ENCODE measurements at places on chromosomes 2 and 18.

DNA sequence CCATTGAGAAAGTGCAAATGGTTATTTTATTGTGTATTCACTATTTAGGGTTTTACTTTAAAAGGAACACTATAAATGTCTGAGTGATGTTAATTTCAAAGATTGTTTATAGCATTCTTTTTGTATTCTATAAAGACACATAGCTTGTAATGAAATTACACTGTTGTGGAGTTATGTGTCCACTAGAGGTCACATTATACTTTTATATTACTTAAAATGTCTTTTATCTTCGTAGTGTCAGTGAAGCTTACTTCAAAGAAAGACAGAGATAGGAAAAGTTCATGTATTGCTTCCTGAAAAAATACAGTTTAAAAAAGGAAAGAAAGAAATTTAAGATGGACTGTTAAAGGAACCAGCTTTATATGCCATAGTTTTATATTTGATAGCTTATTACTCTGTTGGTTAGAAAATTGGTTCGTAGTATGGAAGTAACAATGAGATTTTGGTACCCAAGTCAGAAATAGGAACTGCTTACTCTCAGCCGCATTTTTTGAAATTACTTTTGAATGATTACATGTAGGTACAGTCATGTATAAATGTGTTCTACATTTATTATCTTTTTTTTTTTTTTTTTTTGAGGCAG, 20.5 kb downstream of the APLF start:
- no peak for DNase-seq

GRCh38 chr2:120867290-120868241, 131.9 kb downstream of the GLI2 start:
- DNase-seq, result peak; percentile 88

GRCh38 chr2:121388371-121388770, 103.4 kb upstream of the TFCP2L1 start:
- no peak for DNase-seq

DNA sequence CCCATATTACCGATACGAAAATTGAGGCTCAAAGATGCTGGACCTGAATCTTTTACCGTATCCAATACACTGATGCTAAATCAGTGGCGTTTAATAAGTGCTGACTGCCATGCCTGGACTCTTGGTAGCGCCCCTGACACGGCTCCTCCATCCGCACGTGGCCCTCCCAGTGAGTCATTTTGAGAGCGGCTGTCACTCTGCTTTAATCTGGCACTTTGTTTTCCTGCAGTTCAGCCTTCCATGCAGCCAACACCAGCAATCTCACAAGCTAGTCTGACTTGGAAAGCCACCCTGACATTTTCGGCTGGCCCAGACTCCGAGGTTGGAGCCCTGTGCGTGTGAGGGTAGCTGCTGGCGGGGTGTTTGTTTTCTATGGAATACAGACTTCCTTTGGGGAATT, 155.1 kb upstream of the LMAN1 start:
- peak; percentile 80 for DNase-seq

DNA sequence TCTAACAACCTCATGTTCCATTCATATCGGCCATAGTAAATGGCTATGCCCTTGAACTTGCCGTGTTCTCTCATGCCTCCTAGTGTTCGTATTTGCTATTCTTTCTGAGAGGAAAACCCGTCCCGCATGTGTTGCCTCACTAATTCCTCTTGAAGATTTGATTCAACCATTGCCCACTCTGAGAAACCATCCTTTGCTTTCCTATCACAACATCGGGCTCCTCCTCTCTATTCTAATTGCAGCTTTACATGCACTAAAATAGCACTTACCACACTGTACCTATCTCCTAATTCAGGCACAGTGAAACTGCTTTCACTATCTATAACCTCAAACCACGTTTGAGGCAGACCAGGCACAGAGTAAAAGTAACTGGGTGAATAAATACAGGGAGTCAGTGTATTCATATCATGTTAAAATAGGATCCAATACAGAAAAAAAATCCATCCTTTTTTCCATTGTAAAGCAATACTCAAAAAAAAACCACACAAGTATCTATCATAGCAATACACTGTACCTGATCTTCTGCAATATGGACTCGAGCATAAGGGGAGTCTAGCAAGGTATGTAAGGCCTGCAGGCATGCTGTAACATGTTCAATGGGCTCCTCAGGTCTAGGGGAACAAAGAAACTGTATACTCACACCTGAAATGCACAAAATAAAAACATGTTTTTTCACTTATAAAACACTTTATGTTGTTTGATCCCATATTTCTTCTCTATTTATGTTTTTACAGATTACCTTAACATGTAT, 39.0 kb upstream of the STRN start:
- no peak for DNase-seq

DNA sequence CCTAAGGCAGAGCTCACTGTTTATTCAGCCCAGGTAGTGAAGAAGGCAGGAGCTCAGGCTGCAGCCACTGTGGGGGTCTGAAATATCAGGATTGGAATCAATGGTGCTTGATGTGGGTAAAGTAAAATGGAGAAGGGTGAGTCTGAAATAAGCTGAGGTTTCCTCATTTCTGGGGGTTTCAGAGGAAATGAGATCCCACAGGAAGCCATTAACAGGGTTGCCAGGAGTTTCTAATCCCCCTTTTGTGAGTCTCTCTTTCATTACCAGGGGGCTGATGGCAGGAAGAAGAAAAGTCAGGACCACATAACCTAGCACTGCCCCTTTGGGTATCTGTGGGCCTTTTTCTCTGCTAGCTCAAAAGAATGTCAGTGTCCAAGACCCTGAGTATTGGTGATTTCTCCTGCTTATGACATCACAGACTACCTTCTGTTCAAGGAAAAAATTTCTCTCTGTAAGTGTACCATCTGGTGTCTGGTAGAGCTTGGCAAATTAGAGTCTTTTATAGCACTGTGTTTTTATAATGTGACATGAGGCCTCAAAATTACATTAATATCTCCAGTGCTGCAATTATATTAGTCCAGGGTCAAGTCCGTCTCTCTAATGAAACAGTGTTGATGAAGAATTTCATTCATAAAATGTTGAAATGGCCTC, 56.0 kb downstream of the LBH start:
- no peak for DNase-seq

DNA sequence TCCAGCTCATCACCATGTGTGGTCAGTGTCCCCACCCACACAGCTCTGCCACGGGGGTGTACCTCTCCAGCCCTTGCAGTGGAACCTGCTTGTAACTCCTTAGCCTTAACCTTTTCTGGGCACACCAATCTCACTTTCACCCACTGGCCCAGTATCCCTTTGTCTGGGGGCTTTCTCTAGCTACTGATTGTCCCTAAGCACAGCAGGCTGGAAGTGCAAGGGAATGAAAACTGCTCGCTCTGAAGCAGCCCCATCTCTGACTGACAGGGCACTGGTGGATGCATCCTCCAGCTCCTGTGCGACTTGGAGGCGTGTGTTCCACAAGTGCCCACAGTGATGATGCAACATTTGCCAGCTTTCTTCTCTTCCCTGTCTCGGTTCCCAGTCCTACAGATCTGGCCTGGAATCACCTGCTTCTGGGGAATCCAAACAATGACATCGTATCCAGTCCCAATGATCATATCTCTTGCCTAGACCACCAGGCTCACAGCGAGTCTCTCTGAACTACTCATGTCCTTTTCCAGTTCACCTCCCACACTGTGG, 33.6 kb downstream of the SCTR start:
- DNase-seq, result no peak

DNA sequence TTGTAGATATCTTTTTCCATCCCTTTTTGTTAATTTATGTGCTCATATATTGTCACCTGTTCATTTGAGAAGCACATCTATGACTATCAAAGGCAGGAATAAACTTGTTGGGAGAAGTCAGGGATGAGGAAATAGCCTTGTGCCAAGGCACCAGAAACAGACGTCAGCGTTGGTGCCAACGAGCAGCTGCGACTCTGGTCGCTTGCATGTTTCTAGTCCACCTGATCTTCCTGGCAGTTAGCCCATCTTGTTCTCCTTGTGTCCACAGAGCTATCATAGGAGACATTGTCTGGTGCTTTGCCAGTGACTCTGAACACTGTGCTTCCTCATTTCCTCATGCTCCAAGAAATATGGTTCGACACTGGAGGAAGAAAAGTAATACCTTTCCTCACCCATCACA, 374.4 kb downstream of the PTPRM start:
- DNase-seq, result peak; percentile 41

Measured in left ventricle myocardium superior (tissue), 1 donor.